ENCODE measurements at places on chromosomes 12 and 14.

- DNase-seq: no peak
Measured at GRCh38 chr12:96143392-96143791, 50.8 kb upstream of the ELK3 start.

- DNase-seq: peak; percentile 81
Measured at GRCh38 chr12:116533343-116534251, 25.6 kb upstream of the MAP1LC3B2 start.

DNA sequence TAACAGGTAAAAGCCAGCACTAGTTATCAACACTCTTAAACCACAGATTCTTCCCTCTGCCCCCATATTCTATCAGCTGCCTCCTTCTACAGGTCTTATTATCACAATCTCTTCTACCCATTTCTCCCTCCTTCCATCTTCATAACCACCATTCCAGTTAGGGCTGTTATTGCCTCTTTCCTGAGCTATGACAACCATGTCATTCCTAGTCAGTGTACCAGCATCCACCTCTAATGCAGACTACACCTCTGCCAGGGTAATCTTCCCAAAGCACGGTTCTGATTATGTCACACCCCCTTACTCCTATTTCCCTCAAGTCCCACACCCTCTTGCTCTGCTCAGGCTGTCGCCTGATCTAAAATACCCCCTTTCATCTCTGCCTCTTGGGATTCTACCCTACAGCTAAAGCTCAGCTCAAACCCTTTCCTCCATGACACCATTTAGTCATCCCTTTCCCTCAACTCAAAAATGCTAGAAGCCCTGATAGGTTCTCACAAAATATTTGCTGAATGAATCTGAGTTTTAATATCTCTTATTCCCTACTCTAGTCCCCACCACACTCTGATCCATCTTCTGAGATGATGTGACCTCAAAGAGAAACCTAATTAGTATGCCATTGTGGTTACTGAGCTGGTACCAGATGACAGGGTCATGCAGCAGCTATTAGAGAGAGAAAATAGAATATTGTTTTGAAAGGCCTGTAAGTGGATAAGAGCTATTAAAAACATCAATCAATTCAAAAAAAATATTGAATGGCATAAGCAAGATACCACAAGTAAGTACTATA is 11.7 kb downstream of the RACGAP1 start:
- no peak for DNase-seq

- DNase-seq: peak; percentile 49
Measured at GRCh38 chr14:75562089-75562488, 16.3 kb upstream of the FLVCR2 start.
